ENCODE measurements at places on chromosomes 2 and 18. TPM values are rescaled to one million over a fixed set of nuclear protein-coding genes. Genes with fewer than 3 reads are reported as not detected.

Gene PROKR1
- not detected for total RNA-seq

Gene CKAP2L
- 3.9 TPM for total RNA-seq

Gene CYBRD1
- total RNA-seq = 192 TPM

Gene GALNT3
- 0.87 TPM for total RNA-seq

Gene DDX18
- 57.7 TPM for total RNA-seq

Gene SERPINB4
- not detected for total RNA-seq

Gene ITPRID2
- 500 TPM for total RNA-seq

Gene POTEJ
- total RNA-seq = not detected

Gene ZSWIM2
- total RNA-seq = 0.62 TPM

Gene FHOD3
- total RNA-seq = 19.7 TPM

Gene PRKAG3
- not detected for total RNA-seq

Gene MERTK
- total RNA-seq = 0.37 TPM

All from uterine smooth muscle cell (primary cell).